Epithelial cell of proximal tubule (primary cell): ENCODE measurements at places on chromosomes 5 and 9. TPM values are rescaled to one million over a fixed set of nuclear protein-coding genes. Genes with fewer than 3 reads are reported as not detected.

GRCh38 chr5:72841756-72842535, 25.5 kb downstream of the TNPO1 start:
- DNase-seq = no peak

GRCh38 chr9:35954942-35955546, 2.9 kb downstream of the OR2S2 start:
- no peak for DNase-seq

DNA sequence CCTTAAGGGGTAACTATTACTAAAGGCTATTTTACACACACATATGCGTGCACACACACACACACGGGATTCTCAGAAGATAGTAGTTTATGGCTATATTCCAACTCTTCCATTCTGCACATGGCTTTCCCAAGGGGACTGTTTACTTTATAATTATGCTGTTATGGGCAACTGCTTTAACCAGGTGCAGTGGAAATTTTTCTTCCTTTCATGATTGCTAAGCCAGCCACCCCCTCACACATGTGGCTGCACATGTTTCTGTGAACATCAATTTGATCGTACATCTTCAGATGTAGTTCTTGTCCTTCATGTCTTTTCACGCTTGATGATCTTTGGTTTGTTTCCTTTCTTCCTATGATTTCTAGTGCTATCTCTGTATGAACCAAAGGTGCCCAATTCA, 37.0 kb downstream of the MRPS30 start:
- DNase-seq = no peak

GPSM1 gene
- total RNA-seq = 21.1 and 28.2 TPM in 2 replicates
